ENCODE measurements at places on chromosomes 1 and 21.

DNA sequence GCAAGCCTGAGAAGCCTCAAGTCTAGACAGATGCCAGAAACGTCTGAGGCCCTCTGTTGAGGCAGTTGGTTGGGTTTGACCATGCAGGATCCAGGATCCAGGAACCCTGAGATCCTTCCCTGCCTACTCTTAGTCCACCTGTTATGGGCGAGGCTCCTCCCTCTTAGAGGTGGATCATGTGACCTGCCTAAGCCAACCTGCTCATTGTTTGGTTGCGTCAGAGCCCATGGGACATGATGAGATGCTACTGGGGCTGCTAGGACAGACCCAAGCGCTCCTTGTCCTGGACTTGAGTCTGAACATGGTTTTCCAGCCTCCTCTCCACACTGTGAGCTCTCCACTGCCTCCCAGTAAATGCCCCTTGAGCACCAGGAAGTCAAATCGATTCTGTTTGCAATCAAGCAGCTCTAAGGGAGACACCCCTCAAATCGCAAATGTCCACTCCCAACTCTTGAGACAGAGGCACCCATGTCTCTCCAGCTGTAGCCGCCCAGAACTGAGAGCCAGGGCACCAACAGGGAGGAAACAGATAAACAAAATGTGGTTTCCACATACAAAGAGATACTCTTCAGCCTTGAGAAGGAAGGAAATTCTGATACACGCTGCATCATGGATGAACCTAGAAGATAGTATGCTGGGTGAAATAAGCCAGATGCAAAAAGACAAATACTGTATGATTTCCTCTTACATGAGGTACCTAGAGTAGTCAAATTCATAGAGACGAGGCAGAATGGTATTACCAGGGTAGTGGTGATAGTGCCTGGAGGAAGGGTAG, 31.7 kb upstream of the WNT4 start:
- peak; percentile 16 for DNase-seq

DNA sequence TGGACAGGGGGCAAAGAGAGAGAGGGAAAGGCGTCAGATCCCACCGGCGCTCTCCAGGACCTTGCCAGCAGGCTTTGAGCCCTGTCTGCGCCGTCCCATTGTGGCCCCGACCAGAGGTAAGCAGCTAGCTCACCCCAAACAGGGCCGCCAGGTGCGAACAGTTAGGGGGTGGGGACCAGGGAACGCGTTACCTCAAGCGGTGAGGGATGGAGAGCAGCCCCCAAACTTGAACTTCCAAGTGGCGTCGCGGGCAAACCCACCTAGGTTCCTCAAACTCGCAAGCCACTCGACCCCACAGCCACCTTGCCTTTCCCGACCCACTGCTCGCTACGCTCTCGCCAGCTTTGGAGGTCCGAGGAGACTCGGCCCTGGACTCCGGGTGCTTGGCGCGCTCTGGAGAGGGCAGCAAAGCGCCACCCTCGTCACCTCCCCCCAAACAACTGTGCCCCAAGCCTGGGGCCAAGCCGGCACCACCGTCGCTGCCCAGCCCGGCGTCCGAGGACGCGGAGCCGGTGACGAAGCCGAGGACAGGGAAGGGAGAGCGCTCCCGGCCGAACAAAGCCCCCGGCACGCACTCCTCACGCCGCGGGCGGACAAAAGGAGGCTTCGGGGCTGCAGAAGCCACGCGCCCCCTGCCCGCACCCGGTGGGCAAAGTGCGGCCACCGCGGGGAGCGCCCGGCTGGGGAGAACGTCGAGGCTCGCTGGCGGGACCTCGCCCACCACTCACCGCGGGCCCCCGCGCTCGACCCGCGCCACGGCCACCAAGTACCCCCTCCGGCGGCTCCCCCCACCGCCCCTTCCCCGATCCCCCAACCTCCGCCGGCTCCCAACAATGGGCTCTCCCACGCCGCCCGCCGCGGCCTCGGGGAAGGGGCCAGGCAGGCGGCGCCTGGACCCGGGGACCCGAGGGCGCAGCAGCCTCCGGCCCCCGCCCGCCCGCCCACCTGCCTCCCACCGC, 976 bp downstream of the SSBP3 start:
- peak; percentile 40 for DNase-seq

DNA sequence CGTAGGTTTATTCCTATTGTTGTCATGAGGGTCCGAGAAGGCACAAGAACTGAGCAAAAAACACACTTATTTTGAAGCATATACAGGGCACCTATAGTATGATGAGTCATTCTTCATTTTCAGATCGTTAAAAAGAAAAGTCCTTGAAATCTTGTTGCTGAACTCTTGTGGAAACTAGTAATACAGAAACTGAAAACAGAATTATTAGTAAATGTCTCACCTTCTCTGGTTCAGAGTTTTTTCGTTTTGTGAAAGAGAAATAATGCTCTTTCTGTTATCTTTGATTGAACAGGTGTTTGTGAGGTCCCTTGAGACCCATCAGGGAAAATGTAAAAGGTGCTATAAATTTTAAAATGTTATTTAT, 102.0 kb upstream of the COA6 start:
- no peak for DNase-seq

- DNase-seq, result no peak
Observed at GRCh38 chr21:27419153-27419552, 452.3 kb upstream of the ADAMTS5 start.

DNA sequence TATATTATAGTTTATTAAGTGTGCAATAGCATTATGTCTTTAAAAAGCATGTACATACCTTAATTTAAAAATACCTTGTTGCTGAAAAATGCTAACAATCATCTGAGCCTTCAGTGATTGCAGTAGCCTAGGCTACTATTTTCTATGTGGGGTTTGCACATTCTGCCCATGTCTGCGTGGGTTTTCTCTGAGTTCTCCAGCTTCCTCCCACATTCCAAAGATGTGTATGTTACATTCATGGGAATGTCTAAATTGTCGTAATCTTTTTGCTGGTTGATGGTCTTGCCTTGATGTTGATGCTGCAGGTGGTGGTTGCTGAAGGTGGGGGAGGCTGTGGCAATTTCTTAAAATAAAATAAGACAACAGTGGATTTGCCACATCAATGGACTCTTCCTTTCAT, 12.5 kb downstream of the AADACL3 start:
- DNase-seq, result no peak

- DNase-seq, result peak; percentile 82
Observed at GRCh38 chr1:165073185-165074007, 283.1 kb downstream of the LMX1A start.
